ENCODE measurements at places on chromosomes 1 and 21.

DNA sequence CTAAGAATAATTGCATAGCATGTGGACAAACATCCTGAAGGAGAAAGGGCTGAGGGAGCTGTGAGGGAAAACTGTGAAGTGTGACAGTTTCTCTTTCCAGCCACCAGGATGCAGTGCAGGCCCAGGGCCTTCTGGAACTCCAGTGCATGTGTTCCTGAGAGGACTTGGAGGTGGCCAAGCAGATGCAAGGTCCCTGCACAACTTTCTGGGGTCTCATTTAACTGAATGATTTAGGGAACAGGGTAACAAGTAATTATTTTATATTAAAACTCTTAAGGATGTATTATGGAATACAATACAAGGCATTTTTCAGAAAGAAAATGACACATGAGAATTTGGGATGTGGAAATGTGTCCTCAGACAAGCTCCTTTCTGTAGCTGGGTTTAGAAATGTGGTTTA lies 61.2 kb upstream of the MCOLN3 start:
- DNase-seq = peak; percentile 30

GRCh38 chr1:70354332-70355110 lies at the start of gene ANKRD13C:
Gene ANKRD13C (minus strand): TSS chr1:70354722. CDS start chr1:70354408, 314 bp downstream.
- DNase-seq = peak; percentile 94

GRCh38 chr1:65963156-65963888 lies 170.6 kb downstream of the PDE4B start:
- no peak for DNase-seq

DNA sequence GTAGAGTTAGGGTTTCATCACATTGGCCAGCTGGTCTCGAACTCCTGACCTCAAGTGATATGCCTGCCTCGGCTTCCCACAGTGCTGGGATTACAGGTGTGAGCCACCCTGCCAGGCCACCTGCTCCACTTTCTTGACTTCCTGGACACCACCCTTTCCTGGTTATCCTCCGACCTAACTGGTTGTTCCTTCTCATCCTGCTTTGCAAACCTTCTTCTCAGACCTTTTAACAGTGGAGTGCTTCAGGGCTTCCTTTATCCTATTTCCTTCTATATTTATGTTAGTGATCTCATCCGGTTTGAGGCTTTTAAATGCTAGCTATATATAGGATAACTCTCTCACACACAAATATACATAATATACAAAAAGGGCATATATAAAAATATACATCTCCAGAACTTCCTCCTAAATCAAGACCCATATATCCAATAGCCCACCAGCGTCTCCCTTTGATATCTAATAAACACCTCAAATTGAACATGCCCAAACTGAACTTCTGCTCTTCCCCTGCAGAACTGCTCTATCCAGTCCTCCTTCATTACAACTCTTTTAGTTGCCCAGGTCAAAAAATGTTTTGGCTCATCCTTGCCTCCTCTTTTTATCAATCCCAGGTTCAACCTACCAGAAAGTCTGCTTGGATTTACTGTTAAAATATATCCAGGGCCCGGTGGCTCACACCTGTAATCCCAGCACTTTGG lies 19.5 kb upstream of the UQCRHL start:
- DNase-seq = no peak

DNA sequence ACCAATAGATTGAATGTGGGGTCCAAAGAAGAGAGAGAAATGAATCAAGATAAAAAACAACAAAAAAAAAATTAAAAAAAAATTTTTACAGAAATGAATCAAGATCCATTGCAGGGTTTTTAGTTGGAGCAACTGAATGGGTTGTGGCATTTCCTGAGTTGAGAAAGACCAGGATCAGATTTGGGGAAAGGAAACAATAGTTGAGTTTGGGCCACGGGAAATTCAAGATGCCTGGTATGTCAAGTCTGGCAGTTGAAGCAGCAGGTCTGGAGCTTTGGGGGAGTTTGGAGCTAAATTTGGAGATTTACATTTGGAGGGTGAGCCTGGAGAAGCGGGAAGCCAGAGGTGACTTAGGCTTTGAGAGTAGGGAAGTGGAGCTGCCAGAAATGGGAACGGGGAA lies 22.6 kb downstream of the ATP8B2 start:
- DNase-seq = no peak

DNA sequence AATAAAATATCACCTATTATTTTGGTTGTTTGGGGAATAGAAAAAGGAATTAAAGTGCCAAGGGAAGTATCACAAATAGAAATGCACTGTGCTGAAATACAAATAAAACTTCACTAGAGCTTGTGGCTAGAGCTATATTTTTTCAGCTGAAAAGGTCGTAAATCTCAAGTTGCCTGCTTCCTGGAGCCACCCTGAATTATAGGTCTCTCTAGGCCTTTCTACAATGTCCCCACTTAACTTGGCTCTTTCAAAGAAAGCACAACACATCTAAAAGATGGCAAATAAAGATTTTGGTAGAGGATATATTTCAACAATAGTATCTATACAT lies 5.0 kb upstream of the RNF2 start:
- no peak for DNase-seq

DNA sequence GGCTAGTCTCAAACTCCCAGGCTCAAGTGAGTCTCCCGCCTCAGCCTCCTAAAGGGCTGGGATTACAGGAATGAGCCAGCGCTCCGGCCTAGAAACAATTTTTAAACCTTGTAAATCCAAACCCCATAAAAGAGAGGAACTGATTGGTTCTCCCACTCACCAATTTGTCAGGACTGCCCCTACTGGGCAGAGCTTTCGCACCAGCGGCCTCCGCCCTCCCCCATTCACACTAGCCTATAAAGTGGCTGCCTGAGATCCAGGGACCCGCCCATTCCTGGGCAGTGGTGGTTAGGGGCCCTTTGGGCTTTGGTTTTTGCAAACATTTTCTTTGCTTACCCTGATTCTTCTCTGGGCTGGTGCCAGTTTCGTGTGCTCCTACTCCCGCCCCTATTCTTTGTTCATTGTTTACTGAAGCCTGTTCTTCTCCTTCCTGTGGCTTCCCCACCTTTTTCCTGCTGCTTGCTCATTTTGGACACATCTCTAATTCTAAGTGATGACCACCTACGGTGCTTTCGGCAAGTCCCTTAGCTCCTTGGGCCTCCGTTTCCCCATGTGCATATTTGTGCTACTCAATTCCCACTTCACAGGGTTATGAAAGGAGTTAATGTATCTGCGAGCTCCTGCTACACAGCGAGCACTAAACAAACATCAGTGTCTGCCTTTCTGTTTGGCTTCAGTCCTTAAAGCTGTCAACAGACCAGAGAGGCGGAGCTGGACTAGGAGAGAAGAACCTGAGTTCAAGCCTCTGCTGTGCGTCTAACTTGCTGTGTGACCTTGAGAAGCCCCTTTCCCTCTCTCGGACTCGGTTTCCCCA lies 39.8 kb upstream of the CLIC4 start:
- DNase-seq = peak; percentile 27

GRCh38 chr1:212628813-212629415 lies 20.4 kb downstream of the ATF3 start:
- no peak for DNase-seq

DNA sequence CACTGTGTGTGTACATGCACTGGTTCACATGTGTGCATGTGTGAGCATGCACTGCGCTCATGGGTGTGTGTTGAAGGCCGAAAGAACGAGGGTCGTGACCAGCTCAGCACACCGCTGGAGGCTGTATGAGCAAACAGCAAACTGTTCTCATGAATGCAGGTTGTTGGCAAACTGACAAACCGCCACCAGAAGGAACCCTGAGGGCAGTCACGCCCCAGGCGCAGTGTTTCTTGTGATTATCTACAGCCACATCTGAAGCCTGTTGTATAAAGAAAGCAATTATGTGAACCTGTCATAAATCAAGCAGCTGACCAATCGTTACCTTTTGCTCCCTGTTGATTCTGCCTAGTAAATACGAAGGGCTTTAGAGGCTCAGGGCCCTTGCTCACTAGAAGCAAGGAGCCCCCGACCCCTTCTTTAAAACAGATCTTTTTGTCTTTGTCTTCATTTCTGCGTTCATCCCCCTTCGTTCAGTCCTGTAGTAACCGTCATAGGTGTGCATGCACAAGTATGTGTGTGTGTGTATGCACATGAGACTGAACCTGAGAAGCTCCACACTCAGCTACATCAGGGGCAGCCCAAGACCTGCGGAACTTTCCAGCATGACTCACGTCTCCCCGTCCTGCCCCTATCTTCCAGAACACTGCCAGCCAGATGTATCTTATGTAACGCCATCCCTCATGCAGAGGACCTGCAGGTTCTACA lies 16.8 kb upstream of the RIPK4 start:
- no peak for DNase-seq

GRCh38 chr1:221035662-221036153 lies 156.5 kb downstream of the HLX start:
- DNase-seq = no peak

GRCh38 chr21:16441789-16442188 lies 712.0 kb downstream of the USP25 start:
- no peak for DNase-seq

DNA sequence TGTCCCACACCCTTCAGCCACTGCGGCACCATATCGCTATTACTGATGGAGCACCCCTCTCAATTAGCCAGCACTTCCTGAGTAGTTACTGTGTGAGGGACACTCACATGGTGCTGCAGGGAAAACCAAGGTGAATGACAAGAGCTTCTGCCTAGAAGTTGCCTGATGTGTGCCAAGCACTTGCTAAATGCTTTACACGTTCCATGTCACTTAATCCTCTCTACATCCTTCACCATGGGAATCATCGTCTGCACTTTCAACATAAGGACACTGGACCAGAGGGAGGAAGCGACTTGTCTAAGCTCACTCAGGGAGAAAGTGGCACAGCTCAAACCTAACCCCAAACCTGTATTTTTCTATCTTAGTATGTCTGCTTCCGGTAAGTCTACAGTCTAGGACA lies 344.8 kb downstream of the SIPA1L2 start:
- DNase-seq = no peak

- DNase-seq = no peak
Measured at GRCh38 chr1:59061876-59062275, 235.0 kb upstream of the FGGY start.

DNA sequence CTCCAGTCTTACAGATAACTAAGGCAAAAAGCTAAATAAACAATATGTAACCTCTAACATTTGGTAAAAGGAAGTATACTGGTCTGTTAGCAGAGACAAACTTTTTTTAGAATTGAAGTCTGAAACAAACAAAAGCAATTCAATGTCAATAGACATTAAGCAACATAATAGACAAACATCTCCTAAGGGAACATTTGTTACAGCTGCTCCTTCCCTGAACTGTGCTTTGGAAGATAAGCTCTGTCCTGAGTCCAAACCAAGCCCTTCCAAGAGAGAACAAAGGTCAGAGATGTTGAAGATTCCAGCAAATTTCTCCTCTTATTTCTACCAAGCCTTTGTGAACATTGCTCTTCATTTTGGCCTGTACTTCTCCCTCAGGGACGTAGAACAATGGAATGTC lies 25.3 kb downstream of the FMO2 start:
- no peak for DNase-seq

GRCh38 chr1:7408771-7409150 lies 362.3 kb upstream of the VAMP3 start:
- no peak for DNase-seq

- peak; percentile 3 for DNase-seq
Measured at GRCh38 chr21:25790122-25790877, 55.5 kb downstream of the GABPA start.

Data from central memory CD4-positive, alpha-beta T cell (primary cell).